ENCODE measurements at places on chromosomes 16 and 17.

DNA sequence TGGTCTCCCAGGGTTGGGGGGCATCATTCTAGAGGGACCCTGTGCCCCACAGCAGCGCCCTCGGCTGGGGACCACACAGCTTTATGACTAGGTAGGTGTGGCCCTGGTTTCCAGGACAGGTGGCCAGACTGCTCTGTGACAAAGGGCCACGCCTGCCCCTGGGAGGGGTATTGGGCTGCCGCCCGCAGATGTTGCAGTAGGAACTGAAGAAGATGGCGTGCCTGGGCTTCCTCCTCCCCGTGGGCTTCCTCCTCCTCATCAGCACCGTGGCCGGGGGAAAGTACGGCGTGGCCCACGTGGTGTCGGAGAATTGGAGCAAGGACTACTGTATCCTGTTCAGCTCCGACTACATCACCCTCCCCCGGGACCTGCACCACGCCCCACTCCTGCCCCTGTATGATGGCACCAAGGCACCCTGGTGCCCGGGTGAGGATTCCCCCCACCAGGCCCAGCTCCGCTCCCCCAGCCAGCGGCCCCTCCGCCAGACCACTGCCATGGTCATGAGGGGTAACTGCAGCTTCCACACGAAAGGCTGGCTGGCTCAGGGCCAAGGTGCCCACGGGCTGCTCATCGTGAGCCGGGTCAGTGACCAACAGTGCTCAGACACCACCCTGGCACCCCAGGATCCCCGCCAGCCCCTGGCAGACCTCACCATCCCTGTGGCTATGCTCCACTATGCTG is at the start of gene SPPL2C:
Gene SPPL2C (plus strand): TSS at position 187 of the 681 bp plus-strand sequence. CDS start 26 bp downstream, at position 213.
- DNase-seq: no peak

DNA sequence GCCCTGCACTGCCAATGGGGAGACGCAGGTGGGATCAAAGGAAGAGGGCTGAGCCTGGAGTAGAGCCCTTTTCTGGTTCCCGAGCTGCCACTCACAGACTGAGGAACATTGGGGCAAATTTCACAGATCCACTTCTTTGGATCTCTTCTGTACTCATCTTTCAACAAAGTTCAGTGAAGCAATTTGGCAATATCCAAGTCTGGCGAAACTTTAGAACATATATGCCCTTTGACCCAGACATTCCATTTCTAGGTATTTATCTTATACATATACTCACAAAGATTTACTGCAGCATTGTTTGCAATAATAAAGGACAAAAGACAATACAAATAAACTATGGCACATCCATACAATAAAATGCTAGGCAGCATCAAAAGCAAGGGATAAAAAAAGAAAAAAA is 4.9 kb downstream of the ZDHHC1 start:
- no peak for DNase-seq

GRCh38 chr17:59357929-59358328 is 26.5 kb downstream of the YPEL2 start:
- no peak for DNase-seq

DNA sequence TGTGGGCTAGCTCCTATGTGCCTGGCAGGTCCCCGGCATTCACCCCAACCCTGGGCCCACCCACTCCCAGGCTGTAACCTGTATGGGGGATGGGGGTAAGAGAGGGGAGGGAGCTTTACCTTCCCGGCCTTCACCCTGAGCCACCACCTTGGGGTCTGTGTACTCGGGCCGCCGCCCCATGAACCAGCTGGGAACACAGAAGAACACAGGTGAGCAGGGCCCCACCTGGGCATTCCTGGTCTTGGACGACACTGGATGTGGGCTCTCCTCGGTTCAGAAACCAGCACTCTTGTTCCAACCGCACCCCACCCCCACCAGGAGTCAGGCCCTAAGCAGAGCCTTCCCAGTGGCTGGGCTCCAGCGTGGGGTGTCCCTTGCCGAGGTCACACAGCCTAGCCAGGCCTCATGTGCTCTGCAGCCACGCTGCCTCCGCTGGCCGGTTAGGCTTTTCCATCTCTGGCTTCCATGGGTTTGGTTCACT is 18.8 kb downstream of the B9D1 start:
- DNase-seq: no peak

- DNase-seq: no peak
Measured at GRCh38 chr16:47627085-47627639, 166.0 kb downstream of the PHKB start.

GRCh38 chr17:46866747-46867146 is 15.4 kb downstream of the WNT9B start:
- DNase-seq: no peak

DNA sequence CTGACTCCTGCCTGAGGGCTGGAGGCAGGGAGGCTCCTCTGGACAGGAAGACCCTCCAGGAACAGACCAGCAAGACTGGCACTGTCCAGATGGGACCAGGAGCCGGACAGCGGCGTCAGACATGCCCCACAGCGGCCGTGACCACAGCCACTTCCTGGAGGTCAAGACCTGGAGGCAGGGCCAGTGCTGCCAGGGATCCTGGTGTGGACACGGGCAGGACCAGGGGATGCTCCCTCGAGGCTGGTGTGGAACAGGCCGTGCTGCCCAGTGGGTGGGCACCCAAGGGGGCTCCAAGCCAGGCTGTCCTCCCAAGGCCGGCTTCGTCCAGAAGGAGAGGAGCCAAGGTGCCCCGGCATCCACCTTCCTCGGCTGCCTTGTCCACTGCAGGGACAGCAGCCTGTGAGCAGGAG is 4.5 kb upstream of the CCDC57 start:
- no peak for DNase-seq

GRCh38 chr16:54324716-54325115 is 38.1 kb upstream of the IRX3 start:
- DNase-seq: no peak

- DNase-seq: no peak
Measured at GRCh38 chr17:66462010-66462409, 159.6 kb downstream of the PRKCA start.

DNA sequence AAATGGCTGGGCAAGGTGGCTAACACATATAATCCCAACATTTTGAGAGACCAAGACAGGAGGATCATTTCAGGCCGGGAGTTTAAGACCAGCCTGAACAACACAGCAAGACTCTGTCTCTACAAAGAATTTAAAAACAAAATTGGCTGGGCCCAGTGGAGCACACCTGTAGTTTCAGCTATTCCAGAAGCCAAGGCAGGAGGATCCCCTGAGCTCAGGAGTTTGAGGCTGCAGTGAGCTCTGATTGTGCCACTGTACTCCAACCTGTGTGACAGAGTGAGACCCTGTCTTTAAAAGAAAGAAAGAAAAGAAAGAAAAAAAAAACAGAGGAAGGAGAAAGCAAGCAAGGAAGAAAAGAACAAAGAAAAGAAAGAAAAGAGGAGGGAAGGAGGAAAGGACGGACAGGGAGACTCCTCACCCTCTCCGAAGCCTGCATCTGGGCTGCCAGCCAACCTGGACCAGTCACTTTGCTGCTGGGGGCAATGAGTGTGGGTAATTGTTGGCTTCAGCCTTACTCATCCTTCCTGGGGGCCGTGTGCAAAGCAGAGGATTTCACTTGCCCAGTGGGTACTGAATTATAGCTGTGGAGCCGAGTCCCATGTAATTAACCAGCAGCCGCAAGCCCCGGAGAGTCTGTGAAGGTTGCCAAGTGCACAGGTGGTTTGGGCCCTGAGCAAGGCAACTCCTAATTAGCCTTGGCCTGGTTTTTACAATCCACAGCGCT is 6.7 kb upstream of the MT4 start:
- DNase-seq: peak; percentile 20

DNA sequence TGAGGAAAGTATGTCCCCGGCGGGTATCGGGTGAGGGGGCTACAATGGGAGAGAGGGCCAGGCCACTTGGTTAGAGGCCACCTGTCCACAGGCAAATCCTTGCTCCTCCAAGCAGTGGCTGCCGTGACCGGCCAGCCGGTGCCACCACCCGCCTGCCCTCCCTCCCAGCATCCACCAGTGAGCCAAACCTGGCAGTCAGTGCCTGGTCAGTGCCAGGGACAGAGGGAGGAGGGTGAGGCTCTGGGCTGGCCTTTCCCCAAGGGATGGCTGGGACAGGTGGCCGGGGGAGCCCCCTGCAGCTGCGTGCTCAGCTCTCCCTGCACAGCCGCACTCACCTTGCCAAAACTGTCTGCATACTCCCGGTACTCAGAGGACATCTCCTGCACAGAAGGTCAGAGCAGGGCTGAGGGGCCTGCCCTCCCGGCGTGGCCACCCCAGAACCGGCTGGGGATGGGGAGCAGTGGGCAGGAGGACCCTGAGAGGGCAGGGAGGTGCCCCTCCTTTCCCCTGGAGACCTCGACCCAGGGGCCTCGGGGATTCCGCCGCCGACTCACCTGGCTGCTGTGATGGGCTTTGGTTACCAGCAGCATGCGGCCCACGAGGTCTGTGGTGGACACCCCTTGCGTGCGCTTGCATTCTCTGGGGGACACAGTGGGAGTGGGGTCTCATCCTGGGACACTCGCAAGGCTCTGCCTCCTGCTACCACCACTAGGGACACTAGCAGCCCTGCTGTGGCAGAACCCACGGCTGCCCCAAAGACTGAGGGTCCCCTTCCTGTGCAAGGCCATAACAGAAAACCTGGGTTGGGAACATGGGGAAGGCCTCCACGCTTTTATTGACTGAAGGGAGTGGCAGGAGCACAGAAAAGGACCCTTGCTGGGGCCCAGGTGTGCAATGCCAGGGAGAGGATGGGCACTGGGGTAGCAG is 3.7 kb downstream of the PCYT2 start:
- DNase-seq: no peak

DNA sequence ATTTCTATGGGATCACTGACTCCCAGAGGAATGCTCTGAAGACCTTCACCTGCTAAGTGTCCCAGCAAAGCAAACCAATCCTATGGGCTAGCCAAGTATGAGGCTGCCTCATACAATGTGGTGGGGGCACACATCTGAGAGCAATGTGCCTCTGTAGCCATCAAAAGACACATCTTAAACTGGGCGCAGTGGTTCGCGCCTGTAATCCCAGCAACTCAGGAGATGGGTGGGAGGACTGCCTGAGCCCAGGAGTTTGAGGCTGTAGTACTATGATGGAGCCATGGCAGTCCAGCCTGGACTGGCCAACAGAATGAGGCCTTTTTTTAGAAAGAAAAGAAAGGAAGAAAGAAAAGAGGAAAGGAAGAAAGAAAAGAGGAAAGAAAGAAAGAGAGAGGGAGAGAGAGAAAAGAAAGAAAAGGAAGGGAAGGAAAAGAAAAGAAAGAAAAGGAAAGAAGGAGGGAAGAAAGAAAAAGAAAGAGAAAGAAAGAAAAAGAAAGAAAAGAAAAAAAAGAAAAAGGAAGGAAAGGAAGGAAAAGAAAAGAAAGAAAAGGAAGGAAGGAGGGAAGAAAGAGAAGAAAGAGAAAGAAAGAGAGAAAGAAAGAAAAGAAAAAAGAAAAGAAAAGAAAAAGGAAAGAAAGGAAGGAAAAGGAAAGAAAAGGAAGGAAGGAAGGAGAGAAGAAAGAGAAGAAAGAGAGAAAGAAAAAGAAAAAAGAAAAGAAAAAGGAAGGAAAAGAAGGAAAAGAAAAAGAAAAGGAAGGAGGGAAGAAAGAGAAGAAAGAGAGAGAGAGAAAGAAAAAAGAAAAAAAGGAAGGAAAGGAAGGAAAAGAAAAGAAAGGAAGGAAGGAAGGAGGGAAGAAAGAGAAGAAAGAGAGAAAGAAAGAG is 430.3 kb downstream of the SLC39A11 start:
- DNase-seq: no peak

- DNase-seq: no peak
Measured at GRCh38 chr16:55760310-55761001, 72.4 kb downstream of the CES1 start.

DNA sequence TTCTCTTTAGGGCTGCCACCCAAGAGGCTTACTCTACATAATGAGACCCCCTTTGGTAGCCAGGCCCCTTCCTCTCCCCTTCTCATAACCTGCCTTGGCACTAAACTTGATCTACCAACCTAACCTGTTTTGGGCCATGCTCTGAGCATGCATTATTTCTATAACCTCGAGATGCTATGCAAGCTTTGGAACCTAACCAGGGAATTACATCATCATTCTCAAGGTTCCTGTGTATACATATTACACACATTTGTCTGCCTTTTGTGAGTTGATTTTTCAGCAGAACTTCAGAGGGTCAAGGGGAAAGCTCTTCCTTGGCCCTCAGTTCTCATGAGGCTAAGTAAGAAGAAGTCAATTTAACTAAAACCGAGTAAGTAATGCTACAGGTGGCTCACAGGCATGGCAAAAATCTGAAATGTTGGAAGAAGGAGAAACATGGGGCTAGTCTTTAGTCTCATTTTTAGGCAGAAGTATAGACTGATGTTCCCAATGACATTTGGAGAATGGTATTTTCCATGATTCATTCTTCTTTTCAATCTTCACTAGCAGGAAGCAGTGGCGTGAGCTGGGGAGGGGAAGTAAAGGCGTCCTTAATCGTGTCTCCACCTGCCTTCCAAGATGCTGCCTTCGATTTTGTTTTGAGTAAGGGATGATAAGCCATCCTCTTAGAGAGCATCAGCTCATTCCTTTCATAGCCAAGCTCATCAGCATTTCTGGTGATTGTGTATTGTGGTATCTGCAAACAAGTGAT is 308.4 kb downstream of the ABCC12 start:
- DNase-seq: peak; percentile 3

Data from fibroblast of skin of left quadriceps (primary cell).